Astrocyte of the spinal cord (primary cell): ENCODE measurements at places on chromosomes 11 and 22.

GRCh38 chr11:104650234-104650633 is 248.0 kb downstream of the CASP12 start:
- DNase-seq = no peak

- DNase-seq = peak; percentile 33
Measured at GRCh38 chr11:30984827-30985226, 384.7 kb downstream of the DCDC1 start.

DNA sequence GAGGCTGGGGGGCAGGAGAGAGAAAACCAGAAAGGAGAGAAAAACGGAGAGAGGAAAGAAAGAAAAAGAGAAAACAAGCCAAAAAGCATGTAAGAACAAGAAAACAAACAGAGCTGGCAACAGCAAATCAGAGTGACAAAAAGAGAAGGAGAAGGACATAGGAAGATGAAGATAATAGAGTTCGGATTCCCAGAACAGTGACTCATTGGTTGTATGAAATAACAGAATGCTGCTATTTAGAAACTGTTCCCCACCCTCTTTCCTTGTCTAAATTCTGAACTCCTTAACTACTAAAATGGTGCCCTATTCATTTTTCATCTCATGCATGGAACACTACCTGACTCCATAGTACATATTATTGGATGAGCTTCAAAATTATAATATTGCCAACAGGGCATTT is 317.4 kb downstream of the C11orf87 start:
- DNase-seq = no peak

DNA sequence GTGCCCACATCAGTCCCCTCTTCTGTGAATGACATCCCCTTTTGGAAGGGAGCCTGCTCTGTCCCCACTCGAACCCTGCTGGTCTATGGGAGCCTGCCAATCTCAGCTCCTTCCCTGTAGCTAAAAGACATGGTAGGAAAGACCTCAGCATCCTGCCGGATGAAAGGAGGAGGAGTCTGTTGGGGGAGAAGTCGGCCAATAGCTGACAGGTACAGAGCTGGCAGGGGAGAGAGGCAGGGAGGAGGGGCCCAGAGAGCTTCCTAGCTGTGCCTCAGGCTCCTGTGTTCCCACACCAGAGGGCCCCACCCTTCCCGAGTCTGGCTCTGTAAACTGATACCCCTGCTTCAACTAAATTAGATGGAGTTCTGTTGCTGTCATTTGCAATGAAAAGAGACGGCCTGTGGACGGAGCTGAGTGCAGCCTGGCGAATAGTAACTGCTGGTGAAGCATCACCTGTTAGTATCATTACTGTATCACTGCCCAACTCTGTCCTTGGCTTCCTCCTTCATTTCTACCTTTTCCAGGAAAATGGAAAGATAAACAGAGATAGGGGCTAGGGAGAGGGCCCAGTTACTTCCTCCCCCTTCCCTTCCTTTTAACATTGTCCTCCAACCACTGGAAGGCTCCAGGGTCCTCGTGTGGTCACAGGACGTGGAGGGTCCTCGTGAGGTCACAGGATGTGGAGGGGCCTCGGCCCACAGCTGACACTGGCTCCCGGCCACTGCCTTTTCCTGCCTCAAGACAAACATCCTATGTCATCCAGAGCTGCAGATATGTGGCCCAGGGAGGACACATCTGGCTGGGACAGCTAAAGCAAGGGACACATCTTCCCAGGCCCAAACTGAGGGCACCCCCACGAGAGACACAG is 15.1 kb downstream of the FXYD6 start:
- no peak for DNase-seq

DNA sequence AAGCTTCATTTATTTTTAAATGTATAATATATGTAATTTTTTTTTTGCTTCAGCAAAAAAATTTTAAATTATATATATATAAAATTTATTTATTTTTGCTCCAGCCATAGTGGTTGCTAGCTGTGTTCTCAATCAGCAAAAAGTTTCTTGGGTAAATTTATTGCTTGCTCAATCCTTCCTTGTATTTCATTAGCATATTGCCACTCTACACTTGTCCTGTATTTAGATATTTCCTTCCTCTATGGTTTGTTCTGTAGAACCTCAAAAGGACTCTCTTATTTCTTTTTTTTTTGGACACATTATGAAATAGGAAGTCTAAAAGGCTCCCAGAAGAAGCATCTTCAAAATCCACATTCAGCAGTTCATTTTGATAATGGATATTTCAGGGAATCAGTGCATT is 2.3 kb downstream of the PTPRJ start:
- no peak for DNase-seq

DNA sequence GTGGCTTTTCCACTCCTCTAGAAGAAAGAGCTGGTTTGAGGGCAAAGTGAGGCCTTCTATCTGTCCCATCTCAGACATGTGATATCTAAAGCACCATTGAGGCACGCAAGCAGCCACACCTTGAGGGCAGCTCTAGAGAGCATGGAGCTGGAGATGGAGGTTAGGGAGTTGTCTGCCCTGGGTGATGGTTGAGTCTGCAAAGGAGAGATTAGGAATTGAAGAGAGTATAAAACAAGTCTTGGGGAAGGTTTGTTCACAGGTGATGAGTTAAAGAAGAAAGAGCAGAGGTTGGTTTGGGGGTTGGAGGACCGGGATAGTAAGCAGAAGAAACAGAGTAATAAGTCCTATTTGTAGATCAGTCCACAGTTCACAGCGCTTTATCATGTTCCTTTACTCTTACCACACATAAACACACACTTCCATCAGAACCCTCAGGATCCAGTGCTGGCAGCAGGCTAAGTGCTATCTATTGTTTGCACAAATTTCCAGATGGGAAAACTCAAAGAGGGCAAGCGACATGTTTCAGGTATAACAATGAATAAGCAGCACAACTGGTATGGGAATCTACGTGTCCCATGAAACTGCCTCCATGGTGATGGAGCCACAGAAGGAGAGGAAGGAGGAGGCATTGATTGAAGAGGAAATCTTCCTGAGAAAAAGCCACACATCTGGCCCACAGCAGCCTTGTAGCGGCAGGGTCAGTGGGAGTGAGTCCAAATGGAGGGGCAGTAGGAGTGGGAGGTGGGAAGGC is 65.8 kb downstream of the RASSF10 start:
- DNase-seq = no peak

DNA sequence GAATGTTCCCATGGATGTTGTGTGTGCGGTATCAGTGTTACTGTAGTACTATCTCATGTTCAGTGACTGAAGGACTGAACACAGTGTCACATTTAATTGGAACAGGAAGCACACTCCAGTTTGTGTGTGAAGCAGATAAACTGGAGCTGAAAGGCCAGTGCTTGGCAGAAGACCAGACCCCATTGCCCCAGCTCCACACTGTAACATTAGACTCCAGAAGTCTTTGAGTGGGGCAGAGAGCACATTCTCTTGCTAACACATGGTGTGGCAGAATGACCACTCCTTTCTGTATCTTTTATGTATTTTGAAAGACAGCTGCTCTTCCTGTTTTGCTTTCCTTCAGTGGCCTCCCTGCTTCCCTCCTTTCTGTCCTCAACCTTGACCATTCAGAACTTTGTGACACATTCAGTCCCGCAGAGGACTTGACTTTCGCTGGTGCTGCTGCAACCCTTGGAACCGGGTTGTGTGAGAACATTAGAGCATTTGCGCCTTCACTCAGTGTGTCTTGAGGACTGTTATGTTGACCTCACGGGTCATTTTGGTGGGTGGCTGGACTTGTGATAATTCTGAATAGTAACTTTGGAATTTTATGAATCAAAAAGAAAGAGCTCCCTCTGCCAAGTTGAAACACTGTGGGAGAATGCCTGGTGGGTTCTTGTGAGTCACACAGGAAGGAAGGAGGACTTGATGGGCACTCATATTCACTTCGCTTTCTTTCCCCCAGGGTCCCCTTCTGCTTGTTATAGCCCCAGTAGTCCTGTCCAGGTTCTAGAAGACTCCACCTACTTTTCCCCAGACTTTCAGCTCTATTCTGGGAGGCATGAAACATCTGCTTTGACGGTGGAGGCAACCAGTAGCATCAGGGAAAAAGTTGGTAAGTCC is 26.4 kb downstream of the AMOTL1 start:
- peak; percentile 98 for DNase-seq

- DNase-seq = no peak
Measured at GRCh38 chr11:63517156-63517555, 11.3 kb downstream of the LGALS12 start.

GRCh38 chr11:93567401-93567895 is 24.3 kb upstream of the SMCO4 start:
- DNase-seq = peak; percentile 32
